Stimulated activated effector memory CD8-positive, alpha-beta T cell treated with anti-CD3 and anti-CD28 coated beads, Interleukin-12 subunit alpha, Interleukin-12 subunit beta, amount 100 ng/mL, for 72 hours (primary cell): ENCODE measurements at places on chromosomes 4 and X.

DNA sequence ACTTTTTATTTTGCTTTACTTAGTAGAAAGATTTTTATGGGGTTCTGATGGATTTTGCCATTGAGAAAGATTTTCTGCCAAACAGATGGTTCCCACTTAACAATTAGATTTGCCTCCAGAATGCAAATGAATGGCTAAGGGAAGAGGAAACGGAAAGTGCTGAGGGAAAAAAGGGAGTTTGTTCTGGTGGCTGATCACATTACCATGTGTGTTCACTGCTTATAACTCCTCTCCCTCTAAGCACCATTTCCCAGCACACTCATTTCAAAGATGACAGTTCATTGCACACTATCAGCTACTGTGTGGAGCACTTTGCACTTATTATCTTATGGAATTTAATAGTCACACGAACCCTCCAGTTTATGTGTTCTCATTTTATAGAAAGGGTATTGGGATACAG is 68.0 kb upstream of the GRID2 start:
- no peak for DNase-seq

- no peak for DNase-seq
Observed at GRCh38 chrX:52577464-52578173, 60.8 kb upstream of the XAGE1B start.

- DNase-seq, result no peak
Observed at GRCh38 chr4:164948975-164949374, 28.5 kb downstream of the TRIM61 start.

DNA sequence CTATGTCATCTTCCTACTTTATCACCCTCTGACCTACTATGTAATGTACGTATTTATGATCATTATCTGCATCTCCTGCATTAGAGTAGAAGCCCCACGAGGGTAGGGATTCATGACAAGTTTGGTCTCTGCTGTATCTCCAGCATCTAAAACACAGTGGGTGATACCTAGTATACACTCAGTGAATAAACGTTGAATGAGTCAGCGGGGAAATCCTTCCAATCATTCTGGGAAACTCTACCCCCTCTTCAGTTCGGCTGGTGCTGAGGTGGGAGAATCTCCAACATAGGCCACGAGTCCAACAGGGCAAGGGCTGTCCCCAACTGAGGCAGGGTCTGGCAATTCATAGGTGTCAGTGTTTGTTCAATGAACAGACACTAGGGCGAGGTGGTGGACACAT is 74.4 kb upstream of the EFNB1 start:
- DNase-seq, result no peak

- no peak for DNase-seq
Observed at GRCh38 chrX:30005813-30006212, 209.6 kb upstream of the MAGEB2 start.

- DNase-seq, result no peak
Observed at GRCh38 chrX:136694431-136695087, 46.6 kb downstream of the CD40LG start.

DNA sequence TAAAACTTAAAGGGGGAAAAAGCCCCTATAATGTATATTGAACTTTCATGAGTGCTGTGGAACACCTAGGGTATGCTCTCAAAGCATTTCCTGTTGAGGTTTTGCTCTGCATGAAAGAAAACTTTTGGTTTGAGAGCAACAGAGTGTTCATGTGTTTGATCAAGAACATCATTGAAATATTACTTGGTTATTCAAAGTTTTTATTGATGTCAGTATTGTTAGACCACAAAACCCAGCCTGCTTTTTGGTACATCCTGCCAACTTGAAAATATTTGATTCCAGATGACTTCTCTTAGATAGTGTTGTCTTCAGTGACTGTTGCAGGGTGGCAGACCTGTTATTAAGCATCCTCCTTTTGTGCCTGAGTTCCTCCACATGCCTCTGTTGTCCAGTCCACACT is 68.0 kb downstream of the N4BP2 start:
- DNase-seq, result no peak

DNA sequence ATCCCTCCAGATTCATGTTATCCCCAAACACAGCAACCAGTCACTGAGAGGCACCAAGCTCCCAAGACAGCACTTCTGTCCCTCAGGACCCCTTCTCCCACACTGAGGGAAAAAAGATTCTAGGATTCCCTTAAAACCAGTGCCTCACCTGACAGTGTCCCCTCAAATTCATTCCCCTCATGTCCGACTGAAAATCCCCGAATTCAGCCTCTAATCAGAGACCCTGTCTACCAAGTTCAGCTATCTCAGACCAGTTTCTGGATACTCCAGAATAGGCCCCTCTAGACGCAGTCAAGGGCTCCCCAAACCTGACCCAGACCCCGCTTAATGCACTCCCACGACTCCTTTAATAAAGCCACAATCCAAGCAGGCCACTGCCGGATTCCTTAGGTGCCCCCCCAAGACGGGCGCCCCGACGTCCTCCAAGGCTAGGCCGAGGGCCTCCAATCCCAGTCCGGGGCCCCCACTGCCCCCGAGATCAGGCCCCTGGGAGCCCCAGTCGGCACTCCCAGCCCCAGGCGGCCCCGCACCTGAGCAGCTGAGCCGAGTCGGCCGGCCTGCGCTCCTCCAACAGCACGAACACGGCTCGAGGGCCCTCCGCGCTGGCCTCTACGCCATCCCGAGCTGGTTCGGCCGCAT is 457 bp downstream of the TFE3 start:
- DNase-seq, result no peak

DNA sequence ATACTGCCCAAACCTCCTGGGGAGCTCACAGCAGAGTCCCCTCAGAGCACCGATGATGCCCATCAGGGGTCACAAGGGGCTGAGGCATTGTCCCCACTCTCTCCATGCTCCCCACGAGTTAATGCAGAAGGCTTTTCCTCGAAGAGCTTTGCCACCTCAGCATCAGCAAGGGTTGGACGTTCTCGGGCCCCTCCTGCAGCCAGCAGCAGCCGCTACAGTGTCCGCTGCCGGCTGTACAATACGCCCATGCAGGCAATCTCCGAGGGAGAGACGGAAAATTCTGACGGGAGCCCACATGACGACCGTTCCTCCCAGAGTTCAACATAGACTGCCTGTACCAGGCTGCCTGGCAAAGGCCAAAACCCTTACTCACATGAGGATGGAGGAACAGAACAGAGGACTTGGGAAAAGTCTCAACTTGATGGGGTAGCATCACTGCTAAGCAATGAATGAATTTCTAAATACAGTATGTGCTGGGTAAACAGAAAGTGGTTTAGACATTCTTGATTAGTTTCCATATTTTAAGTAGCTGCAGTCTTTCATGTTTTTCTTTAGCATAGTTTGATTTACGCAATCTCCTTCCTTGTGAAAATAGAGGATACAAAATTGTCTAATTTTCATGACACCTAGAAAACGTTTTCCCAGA is 5.0 kb upstream of the SCML1 start:
- DNase-seq, result no peak

DNA sequence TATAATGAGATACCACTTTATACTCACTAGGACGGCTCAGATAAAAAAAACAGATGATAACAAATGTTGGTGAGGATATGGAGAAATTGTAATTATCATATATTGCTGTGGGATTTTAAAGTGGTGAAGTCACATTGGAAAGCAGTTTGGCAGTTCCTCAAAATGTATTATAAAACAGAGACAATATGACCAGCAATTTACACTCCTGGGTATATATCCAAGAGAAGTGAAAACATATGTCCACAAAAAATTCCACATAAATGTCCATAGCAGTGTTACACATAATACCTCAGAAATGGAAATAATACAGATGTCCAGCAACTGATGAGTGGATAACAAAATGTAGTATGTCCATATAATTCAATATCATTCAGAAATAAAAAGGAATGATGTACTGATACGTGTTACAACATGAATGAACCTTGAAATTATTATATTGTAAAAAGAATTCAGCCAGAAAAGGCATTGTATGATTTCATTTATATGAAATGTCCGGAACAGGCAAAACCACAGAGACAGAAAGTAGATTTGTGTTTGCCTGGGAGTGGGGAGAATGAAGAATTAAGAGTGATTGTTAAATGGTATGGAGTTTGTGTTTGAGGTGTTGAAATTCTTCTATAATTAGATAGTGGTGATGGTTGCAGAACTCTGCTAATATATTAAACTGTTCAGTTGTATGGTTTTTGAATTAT is 220.9 kb downstream of the SLC7A11 start:
- no peak for DNase-seq

GRCh38 chr4:76457885-76458284 is 22.9 kb downstream of the SHROOM3 start:
- no peak for DNase-seq

DNA sequence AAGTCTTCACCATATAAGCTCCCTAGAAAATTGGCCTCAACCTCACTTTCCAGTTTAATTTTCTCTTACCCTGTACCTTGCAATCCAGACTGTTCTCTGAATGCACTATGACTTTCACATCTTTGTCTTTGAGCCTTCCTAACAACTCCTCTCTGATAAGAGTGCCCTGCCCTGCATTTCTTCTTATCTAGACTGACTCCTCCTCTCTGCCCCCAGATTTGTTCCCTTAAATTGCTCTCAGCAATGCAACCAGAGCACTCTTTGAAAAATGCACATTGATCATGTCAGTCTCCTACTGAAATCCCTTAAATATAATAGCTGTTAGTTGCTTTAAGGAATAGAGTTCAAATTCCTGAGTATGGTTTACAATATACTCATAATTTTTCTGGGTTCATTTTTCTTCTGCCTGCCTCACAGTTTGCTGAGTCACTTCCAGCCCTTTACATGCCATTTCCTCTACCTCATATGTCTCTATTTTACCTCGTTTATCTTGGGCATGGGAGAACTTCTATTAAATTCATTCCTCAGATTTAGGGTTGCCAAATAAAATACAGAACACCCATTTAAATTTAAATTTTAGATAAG is 582.7 kb upstream of the AADAT start:
- DNase-seq, result no peak

GRCh38 chr4:140333523-140333922 is 39.9 kb upstream of the SCOC start:
- DNase-seq, result no peak

DNA sequence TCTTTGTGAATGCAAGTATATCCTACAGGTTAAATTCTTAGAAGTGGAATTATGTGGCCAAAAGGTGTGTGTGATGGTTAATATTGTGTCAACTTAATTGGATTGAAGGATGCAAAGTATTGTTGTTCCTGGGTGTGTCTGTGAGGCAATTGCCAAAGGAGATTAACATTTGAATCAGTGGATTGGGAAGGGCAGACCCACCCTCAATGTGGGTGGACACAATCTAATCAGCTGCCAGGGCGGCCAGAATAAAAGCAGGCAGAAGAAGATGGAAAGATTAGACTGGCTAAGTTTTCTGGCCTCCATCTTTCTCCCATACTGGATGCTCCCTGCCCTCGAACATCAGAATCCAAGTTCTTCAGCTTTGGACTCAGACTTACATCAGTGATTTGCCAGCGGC is 76.2 kb upstream of the GBA3 start:
- no peak for DNase-seq

DNA sequence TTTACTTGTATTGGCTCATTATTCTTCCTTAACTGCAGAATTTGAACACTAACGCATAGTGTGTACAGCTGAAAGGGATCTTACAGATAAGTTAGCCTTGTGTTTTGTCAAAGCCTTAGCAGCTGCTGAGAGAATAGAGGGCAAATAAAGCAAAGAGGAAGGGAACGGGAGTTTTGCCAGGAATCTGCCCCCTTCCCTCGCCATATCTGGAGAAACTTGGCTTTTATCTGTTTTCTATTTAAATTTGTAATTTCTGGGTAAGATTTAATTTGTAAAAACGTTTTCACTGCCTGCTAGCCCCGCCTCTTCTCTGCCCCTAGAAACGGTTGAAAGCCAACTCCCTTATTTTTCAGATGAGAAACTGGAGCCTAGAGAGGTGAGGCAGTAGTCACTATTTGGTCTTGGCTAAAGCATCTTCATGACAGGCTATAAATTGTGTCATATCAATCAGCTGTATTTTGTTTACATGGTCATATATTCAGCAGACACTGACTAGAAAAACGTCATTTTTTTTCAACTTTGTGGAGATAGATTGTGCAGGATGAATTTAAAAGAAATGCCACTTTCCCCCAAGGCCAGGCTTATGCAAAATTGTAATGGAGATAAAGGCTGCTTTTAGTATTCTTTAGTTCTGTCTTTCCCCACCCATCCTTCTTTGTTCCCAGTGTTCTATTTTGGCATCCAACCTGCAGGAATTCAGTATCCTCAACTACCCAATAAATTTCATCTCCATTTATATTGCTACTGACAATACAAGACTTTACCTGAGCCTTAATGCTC is 319.4 kb downstream of the SH2D1A start:
- no peak for DNase-seq

GRCh38 chr4:138636781-138637180 is 378.8 kb upstream of the NOCT start:
- no peak for DNase-seq

DNA sequence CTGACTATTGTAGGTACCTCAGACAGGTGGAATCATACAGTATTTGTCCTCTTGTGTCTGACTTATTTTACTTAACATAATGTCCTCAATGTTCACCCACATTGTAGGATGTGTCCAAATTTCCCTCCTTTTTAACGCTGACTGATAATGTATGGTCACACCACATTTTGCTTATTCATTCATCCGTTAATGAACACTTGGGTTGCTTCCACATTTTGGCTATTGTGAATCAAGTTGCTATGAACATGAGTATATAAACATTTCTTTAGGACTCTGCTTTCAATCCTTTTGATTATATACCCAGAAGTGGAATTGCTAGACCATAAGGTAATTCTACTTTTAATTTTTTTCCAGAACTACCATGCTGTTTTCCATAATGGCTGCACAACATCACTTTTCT is 87.0 kb upstream of the NDP start:
- DNase-seq, result no peak

DNA sequence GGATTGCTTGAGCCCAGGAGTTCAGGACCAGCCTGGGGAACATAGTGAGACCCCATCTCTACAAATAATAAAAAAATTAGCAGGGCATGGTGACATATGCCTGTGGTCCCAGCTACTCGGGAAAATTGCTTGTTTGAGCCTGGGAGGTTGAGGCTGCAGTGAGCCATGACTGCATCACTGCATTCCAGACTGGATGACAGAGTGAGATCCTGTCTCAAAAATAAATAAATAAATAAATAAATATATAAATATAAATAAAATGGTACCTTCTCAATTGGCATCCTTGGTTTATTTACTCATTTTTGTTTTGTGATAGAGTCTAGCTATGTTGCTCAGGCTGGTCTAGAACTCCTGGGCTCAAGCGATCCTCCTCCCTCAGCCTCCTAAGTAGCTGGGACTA is 144.2 kb downstream of the CHRNA9 start:
- DNase-seq, result no peak

DNA sequence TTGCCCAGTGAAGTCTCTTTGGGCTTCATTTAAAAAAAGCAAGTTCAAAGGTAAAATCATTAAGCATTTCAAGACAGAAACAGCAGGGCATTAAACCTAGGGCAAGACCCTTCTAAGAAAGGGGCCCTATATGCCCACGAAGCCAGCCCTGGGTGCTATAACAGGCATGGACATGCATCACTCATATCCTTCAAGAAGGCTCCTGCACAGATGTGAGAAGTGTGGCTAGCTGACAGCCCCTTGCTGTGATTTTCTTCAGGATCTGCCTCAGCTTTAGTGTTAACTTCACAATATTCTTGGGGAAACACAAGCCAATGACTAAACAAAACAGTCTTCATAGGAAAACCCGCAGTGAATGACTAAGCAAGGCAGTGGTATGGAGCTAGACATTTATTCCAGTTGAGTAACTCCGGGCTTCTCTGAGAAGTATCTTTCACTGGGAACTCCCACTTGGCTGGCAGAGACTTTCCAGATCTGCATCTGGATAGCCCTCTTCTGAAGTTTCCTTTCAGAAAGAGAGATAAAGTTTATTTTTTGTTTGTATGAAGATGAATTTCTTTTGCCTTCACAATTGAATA is 11.9 kb upstream of the MAOA start:
- DNase-seq, result no peak

GRCh38 chr4:156390599-156391324 is 437.1 kb upstream of the CTSO start:
- no peak for DNase-seq
